ENCODE measurements at places on chromosomes 5 and 9. TPM values are rescaled to one million over a fixed set of nuclear protein-coding genes. Genes with fewer than 3 reads are reported as not detected.

GRCh38 chr5:67045816-67046740 lies 150.5 kb downstream of the CD180 start:
- no peak overlapping the region for H3K27ac ChIP-seq
- no peak for DNase-seq
- H3K4me1 ChIP-seq = peaks cover 39% of the 10 kb centered on the region
- no peaks in the 10 kb centered on the region for H3K36me3 ChIP-seq
- no peak overlapping the region for H3K4me3 ChIP-seq

GRCh38 chr9:130745829-130746228 lies 52.2 kb downstream of the EXOSC2 start:
- H3K4me3 ChIP-seq = no peak overlapping the region
- DNase-seq = no peak
- no peaks in the 10 kb centered on the region for H3K4me1 ChIP-seq
- no peaks in the 10 kb centered on the region for H3K36me3 ChIP-seq

Gene POLR3G
- total RNA-seq = 1.9 TPM

Gene STK10
- 170 TPM for total RNA-seq

Gene ZFP37
- not detected for total RNA-seq

GRCh38 chr9:76373173-76373783 lies 20.9 kb downstream of the RFK start:
- no peaks in the 10 kb centered on the region for H3K36me3 ChIP-seq
- no peaks in the 10 kb centered on the region for H3K27me3 ChIP-seq
- no peak overlapping the region for H3K27ac ChIP-seq

Gene UBE2D2
- 65.6 TPM for total RNA-seq

DNA sequence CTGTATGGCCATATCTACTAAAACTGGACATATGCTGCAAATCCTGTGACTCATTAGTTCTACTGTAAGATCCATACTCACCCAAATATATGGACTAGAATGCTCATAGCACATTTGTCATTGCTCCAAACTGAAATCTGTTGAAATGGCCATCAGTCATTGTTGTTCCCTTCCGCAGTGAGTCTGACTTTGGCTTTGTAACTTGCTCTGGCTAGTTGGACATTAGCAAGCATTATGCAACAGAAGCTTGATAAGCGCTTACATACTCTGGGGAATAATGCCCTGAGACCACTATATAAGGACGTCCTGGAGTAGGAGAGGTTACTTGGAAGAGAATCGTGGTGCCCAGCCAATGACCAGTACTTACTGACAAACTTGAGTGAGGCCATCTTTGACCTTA lies 9.0 kb downstream of the KIAA1958 start:
- no peaks in the 10 kb centered on the region for H3K36me3 ChIP-seq
- H3K4me1 ChIP-seq = peaks cover 14% of the 10 kb centered on the region
- no peaks in the 10 kb centered on the region for H3K27me3 ChIP-seq
- H3K4me3 ChIP-seq = no peak overlapping the region
- no peak overlapping the region for H3K27ac ChIP-seq

- no peak overlapping the region for H3K27ac ChIP-seq
- H3K4me3 ChIP-seq = peak overlapping the region; percentile 44
- H3K4me1 ChIP-seq = peaks cover 14% of the 10 kb centered on the region
- DNase-seq = no peak
- no peaks in the 10 kb centered on the region for H3K36me3 ChIP-seq
Measured at GRCh38 chr9:76906647-76906975, 697 bp upstream of the PRUNE2 start.

Gene SPINK13
- total RNA-seq = not detected

Gene PCDHA6
- total RNA-seq = 1.1 TPM

DNA sequence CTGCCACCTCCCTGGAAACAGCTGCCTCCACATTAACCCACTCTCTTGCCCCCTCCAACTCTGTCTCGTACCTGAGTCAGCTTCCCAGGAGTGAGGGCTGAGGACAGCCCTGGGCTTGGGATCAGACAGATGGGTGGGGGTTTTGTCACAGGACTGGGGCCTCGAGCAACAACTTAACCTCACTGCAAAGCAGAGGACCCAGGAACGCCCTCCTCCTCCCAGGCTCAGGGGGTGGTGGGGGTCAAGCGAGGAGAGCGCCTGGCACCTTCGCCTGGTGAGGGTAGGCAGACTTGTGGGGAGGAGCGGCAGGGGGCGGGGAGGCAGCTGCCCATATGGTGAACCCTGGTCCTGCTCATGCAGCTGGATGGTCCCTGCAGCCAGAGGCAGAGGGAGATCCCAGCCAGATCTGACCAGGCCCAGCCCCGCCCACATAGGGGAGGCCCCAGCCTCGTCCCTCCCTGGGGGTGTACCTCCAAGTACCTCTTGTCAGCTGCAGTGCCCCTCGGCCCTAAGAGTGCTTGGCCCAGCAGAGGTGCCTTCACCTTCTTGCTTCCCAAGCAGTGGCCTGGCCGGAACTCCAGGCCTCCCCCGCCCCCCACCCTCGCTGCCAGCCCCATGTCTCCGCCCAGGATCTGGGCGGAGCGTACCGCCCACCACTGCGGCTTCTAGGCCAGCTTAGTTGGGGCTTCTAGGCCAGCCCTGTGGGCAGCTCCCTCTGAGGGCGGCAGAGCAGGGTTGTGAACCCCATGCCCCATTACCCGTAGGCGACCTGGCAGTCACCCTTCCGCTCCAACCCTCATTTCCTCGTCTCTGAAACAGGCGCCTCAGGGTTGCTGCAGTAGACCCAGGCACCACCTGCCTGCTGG lies at the start of gene SARDH:
Gene SARDH (minus strand): TSS at position 579 of the 866 bp plus-strand sequence. CDS start 4,179 bp downstream, outside the sequence.
- H3K4me3 ChIP-seq = no peak within 1 kb of the TSS
- no peak for DNase-seq
- no peaks in the 10 kb centered on the region for H3K36me3 ChIP-seq
- peaks cover 14% of the 10 kb centered on the region for H3K4me1 ChIP-seq

GRCh38 chr9:2154731-2155130 lies 139.6 kb downstream of the SMARCA2 start:
- H3K36me3 ChIP-seq = no peaks in the 10 kb centered on the region
- no peaks in the 10 kb centered on the region for H3K27me3 ChIP-seq
- no peak overlapping the region for H3K27ac ChIP-seq
- DNase-seq = no peak
- no peak overlapping the region for H3K4me3 ChIP-seq

GRCh38 chr9:131402738-131403492 lies 9.0 kb downstream of the PRRC2B start:
- DNase-seq = peak; percentile 91
- H3K4me3 ChIP-seq = no peak overlapping the region
- H3K36me3 ChIP-seq = no peaks in the 10 kb centered on the region
- H3K27me3 ChIP-seq = no peaks in the 10 kb centered on the region
- H3K27ac ChIP-seq = peak overlapping the region; percentile 62

- H3K36me3 ChIP-seq = no peaks in the 10 kb centered on the region
- no peak overlapping the region for H3K4me3 ChIP-seq
- no peak overlapping the region for H3K27ac ChIP-seq
- no peaks in the 10 kb centered on the region for H3K27me3 ChIP-seq
- H3K4me1 ChIP-seq = no peaks in the 10 kb centered on the region
Measured at GRCh38 chr9:98303633-98304125, 48.2 kb upstream of the TBC1D2 start.

Gene RANBP3L
- 1.1 TPM for total RNA-seq

DNA sequence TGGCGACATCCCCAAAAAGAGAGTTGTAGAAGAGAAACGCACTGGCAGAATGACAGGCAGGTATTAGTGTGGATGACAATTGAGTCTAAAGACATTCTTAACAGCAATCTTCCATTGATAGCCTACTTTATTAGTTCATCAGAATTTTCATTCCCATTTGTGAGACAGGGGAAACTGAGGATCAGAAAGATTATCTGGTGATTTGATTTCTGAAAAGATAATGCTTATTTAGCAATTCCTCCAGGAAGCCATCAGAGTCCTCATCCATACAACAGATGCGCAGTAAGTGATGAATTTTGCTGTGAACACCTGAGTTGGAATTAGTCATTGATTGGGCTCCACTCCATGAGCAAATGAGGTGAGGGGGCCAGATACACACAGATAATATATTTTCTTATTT lies 57.3 kb upstream of the ANKRD33B start:
- no peaks in the 10 kb centered on the region for H3K36me3 ChIP-seq
- no peaks in the 10 kb centered on the region for H3K27me3 ChIP-seq
- H3K27ac ChIP-seq = no peak overlapping the region
- H3K4me1 ChIP-seq = peaks cover 6% of the 10 kb centered on the region
- no peak overlapping the region for H3K4me3 ChIP-seq

Gene LRRC26
- total RNA-seq = not detected

Gene TICAM2
- 0.30 TPM for total RNA-seq

DNA sequence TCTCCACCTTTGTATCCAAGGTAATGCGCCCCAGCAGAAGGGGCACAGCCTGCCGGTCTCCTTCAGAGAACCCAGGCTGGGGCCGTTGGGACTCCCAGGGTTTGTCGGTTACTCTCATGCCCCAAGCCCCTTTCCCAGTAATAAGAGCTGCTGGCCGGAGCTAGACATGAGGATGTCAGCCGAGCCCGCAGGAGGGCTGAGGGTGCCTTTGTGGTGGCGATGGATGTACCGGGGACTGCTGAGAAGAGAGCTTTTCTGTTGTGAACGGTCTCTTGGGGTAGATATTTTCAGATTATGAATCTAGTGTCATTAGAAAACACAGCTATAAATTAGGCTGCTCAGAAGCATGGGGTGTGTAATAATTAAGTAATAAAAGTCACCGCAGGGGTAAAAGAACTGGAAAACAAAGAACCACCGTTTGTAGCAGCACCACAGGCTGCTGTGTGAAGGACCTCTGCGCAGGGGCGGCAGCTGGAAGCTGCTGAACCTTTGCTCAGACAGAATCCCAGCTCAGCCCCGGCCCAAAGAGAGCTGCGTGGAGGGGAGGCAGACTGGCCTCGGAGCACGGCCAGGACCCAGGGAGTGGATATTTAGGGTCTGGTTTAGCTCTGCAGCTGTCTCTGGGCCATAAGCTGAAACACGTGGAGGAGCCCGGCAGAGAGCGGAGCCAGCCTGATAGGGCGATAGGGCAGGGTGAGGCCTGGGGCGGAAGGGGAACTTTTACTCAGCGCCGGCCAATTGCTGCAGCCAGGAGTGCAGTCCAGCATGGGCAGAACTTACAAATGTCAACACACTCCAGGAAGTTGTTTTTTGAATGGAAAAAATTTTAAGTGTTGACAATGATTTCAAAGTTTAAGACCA lies 50.5 kb upstream of the BARHL1 start:
- H3K4me3 ChIP-seq = no peak overlapping the region
- peaks cover 4% of the 10 kb centered on the region for H3K27me3 ChIP-seq
- DNase-seq = no peak
- H3K36me3 ChIP-seq = no peaks in the 10 kb centered on the region
- H3K4me1 ChIP-seq = no peaks in the 10 kb centered on the region
- no peak overlapping the region for H3K27ac ChIP-seq

- H3K4me1 ChIP-seq = peaks cover 48% of the 10 kb centered on the region
- H3K4me3 ChIP-seq = no peak overlapping the region
- H3K27me3 ChIP-seq = no peaks in the 10 kb centered on the region
- no peak overlapping the region for H3K27ac ChIP-seq
Measured at GRCh38 chr5:14266171-14266570, 123.0 kb downstream of the TRIO start.

Gene OTULIN
- total RNA-seq = 33.5 TPM

GRCh38 chr9:37241340-37241739 lies 121.0 kb downstream of the ZCCHC7 start:
- H3K4me1 ChIP-seq = no peaks in the 10 kb centered on the region
- no peak for DNase-seq
- H3K4me3 ChIP-seq = no peak overlapping the region
- no peak overlapping the region for H3K27ac ChIP-seq
- H3K36me3 ChIP-seq = no peaks in the 10 kb centered on the region

Gene DND1
- total RNA-seq = 3.6 TPM

DNA sequence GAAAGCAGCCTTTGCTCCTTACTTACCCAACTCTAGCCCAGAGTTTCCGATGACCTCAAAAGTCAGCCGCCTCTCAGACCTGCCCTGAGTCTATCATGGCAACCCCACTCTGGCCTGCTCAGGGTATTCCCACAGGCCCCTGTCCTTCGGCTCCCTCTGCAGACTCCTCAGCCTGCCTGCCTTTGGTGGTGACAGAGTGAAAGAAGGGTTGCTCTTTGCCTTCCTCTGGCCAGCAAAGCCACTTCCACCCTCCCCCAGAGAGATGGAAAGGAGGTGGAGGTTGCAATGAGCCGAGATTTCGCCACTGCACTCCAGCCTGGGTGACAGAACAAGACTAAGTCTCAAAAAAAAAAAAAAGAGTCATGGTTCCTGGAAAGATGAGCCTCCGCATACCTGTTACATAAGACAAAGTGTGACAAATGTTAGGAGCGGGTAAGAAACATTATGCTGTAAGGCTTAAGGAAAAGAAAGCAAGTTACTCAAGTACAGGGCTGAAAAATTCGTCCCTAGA lies 2.3 kb upstream of the SMIM33 start:
- H3K36me3 ChIP-seq = no peaks in the 10 kb centered on the region
- no peak for DNase-seq
- no peak overlapping the region for H3K27ac ChIP-seq
- H3K4me3 ChIP-seq = no peak overlapping the region
- peaks cover 29% of the 10 kb centered on the region for H3K4me1 ChIP-seq
- H3K27me3 ChIP-seq = no peaks in the 10 kb centered on the region

- H3K36me3 ChIP-seq = no peaks in the 10 kb centered on the region
- H3K27ac ChIP-seq = no peak overlapping the region
- DNase-seq = no peak
- peaks cover 5% of the 10 kb centered on the region for H3K4me1 ChIP-seq
Measured at GRCh38 chr5:1931604-1932231, 49.0 kb upstream of the IRX4 start.

GRCh38 chr5:8386719-8387288 lies 517.9 kb downstream of the MTRR start:
- H3K4me1 ChIP-seq = no peaks in the 10 kb centered on the region
- H3K27me3 ChIP-seq = no peaks in the 10 kb centered on the region
- H3K27ac ChIP-seq = no peak overlapping the region
- no peaks in the 10 kb centered on the region for H3K36me3 ChIP-seq
- no peak for DNase-seq
- no peak overlapping the region for H3K4me3 ChIP-seq

DNA sequence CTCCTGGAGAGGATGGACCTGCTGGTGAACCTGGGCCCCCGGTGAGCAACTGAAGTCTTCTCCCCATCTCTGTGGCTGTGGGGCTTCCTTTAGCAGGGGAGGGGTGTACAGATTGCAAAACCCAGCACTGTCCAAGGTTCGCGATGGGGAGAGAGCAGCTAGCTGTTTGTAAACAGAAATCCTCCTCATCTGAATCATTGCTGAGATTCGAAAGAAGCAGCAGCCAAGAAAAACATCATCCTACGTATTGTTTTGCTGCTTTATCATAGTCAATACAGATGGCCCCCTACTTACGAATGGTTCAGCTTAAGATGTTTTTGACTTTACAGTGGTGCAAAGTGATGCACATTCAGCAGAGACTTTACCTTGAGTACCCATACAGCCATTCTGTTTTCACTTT lies 80.0 kb upstream of the TGFBR1 start:
- H3K4me3 ChIP-seq = no peak overlapping the region
- no peaks in the 10 kb centered on the region for H3K4me1 ChIP-seq
- no peak for DNase-seq
- no peaks in the 10 kb centered on the region for H3K27me3 ChIP-seq
- H3K27ac ChIP-seq = no peak overlapping the region
- no peaks in the 10 kb centered on the region for H3K36me3 ChIP-seq

Gene GHR
- 5.0 TPM for total RNA-seq

Measured in upper lobe of left lung (tissue), 6 donors.